ENCODE measurements at places on chromosomes 3 and 15.

- DNase-seq, result no peak
Observed at GRCh38 chr3:14472471-14473351, 67.4 kb downstream of the GRIP2 start.

DNA sequence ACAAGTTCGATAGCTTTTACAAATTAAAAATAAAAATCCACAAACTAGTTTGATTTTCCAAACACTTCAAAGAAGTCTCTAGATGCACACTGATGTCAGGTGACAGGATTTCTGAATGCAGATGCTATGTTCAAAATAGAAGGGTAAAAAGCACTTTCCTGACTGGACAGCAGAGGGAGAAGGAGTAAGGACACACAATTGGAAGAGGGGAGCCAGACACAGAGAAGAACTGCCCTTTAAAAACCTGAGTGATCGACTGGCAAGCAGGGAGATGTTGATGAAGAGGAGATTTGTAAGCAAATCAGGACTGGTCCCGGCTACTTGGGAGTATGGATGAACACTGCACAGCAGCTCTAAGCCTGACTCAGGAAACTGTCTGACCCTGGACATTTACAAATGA, 612.8 kb downstream of the MAGI1 start:
- DNase-seq, result no peak

- no peak for DNase-seq
Observed at GRCh38 chr3:54818942-54819341, 108.9 kb downstream of the LRTM1 start.

GRCh38 chr3:121477589-121477988, 68.2 kb downstream of the POLQ start:
- DNase-seq, result no peak

- no peak for DNase-seq
Observed at GRCh38 chr3:8593021-8593827, 51.4 kb downstream of the SSUH2 start.

DNA sequence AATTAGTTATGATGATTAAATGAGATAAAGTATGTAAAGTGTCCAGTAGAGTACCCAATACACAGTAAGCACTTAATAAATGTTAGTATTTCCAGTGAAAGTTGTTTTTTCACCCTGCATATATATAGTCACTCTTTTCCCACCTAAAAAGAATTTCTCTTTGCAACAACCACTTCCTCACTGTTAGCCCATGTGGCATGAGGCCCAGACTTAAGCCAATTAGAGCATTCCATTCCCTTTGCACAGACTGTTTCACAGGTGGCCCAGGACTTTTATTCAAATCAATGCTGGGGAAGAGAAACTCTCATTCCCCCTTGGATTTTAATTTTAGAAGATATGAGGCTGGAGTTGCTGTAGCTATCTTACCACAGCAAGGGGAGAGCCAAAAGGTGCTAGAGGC, 3.7 kb downstream of the IFT80 start:
- no peak for DNase-seq

GRCh38 chr3:47871389-47871788, 68.5 kb downstream of the DHX30 start:
- DNase-seq, result peak; percentile 94

DNA sequence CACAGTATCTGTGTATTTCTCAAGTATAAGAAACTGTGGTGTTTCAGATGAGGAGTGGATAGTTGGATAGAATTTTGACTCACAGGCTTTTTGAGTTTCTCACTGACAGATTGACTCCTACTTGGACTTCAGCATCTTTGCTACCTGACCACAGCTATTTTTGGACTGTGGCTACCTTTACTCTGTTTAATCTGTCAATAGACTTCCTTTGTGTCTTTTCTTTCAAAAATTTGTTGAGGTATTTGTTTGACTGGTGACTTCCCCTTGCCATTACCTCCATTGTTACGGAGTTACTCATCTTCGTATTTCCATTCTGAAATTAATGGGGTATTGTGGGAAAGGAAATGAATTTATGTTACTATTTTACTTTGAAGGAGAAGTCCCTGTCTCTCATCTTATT, 123.8 kb downstream of the AGBL1 start:
- DNase-seq, result no peak

- no peak for DNase-seq
Observed at GRCh38 chr3:11085093-11085840, 69.0 kb upstream of the HRH1 start.

DNA sequence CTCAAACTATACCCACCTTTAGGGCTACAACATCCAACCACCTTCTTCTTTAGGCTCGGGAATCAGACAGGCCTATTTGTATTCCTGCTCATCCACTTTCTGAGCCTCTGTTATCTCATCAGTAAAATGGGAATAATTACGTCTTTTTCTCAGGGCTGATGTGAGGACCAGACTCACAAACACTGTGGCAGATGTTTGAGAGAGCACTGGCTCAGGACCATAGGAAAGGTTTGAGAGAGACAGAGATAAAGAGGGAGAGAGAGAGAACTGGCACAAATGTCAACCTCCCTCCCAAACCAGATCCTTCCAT, 4.8 kb upstream of the DAPK2 start:
- DNase-seq, result no peak

DNA sequence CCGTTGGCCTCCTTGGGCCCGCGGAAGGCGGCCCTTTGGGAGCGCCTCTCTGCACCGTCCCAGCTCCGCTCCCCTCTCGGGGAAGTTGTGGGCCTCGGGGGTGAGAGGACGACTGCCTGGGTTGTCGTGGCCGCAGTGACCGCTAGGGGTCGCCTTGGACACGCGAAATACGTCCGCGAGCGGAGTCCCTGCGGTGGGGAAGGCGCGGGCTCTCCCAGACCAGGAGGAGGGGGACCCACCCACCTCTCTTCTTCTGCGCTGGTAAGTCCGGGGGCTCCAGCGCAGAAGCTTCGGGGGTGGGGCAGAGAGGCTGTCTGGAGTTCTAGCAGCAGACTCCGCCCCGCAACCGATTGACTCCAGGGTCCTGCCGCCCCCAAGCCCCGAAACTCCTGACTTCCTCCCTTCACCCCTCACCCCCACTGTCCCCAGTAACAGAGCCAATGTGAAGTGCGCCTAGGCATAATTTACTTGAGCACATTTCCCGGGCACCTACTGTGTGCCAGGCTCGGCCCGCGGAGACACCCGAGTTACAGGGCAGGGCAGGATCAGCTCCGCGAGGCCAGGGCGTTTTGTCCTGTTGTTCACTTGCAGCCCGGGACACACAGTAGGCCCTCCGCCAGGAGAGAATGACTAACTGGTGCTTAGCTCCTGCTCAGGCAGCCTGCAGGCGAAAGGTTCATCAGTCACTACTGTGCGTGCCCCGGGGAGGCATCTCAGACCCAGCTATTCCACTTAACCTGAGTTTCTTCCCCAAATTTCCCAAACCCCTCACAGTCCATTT, 32.8 kb downstream of the DNASE1L3 start:
- DNase-seq, result peak; percentile 89

- no peak for DNase-seq
Observed at GRCh38 chr3:74693696-74694393, 79.4 kb upstream of the CNTN3 start.

DNA sequence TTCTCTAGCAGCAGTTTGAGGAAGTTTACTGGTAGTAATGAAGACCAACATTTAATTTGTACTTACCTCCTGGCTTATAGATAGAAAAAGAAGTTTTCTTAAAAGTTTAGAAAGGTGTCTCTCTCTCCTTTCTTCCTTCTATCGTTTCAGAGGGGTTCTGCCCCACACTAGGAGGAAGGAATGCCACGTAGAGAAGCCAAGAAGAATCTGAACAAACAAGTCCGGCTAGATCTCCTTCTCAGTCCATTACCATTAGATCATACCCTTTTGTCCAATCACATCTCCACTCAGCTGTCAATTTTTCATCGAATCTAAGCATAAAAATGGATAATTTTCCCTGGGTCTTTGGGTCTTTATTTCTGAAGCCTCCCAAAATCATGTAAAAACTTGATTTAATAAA, 1048.1 kb downstream of the SI start:
- no peak for DNase-seq
